AG08396 (cell line): ENCODE measurements at places on chromosomes 3 and 15.

- no peak for DNase-seq
Measured at GRCh38 chr3:178042376-178042775, 493.9 kb upstream of the KCNMB2 start.

DNA sequence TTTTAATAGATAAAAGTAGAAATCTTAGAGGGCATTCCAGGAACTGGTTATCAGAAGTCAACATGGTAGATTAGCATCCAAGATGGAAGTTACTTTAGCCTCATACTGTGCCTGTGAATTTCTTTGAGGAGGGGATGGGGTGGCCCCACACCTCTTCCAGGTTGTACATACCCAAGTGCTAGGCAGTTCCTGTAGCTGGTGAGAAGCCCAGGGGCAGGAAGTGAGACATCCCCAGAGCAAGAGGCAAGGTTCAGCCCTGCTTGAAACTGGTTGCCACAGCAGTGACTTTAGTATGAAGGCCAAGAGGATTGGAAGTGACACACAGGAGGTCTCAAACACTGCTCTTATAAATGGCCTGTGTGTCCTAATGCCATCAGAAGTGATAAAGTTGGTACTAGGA is 11.9 kb downstream of the GTPBP8 start:
- DNase-seq: no peak

DNA sequence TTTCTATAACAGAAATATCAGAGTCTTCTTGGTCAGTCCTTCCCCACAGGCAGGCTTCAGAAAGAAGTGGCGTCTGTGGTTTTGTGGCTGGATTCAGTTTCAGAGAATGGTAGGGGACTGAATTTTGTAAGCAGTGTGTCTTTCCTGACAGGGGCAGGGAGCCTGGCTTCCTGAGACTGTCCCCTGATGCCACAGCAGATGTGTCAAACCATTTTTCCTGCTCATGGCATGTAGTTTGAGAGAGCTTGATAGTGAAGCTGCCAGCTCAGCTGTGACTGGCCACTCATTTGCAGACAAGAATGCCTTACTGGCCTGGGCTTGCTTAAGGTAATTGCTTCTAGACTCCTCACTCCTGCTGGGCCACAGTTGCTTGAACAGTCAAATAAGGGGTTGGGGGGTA is 26.4 kb downstream of the LARS2 start:
- DNase-seq: no peak

DNA sequence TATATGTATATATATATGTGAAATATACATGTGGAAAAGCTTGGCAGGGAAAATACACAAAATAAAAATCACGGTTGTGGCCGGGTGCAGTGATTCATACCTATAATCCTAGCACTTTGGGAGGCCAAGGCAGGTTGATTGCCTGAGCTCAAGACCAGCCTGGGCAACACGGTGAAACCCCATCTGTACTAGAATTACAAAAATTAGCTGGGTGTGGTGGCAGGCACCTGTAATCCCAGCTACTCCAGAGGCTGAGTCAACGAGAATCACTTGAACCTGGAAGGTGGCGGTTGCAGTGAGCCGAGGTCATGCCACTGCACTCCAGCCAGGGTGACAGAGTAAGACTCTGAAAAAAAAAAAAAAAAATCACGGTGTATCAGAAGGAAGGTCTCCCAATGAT is 20.8 kb upstream of the ARHGEF3 start:
- no peak for DNase-seq
